HS-5 (cell line): ENCODE measurements at places on chromosomes 13 and 19.

- no peak for DNase-seq
Observed at GRCh38 chr19:45981350-45981749, 7.7 kb upstream of the NOVA2 start.

- DNase-seq = no peak
Observed at GRCh38 chr13:94795292-94795691, 82.9 kb upstream of the SOX21 start.

DNA sequence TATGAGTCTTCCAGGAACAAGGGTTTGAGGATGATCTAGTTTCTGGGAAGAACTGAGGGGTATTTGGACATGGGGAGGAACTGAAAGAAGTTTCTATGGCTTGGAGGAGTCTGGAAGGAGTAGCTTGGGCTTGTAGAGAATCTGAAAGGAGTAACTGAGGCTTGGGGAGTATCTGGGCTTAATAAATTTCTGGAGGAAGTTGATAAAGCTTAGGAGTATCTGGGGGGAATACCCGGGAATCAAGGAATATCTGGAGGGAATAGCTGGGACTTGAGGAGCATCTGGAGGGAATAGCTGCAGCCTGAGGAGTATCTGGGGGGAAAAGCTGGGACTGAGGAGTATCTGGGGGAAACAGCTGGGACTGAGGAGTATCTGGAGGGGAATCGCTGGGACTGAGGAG, 16.0 kb downstream of the FSD1 start:
- DNase-seq = no peak

- no peak for DNase-seq
Observed at GRCh38 chr19:14081797-14082674, 3.5 kb downstream of the C19orf67 start.

- DNase-seq = no peak
Observed at GRCh38 chr13:111039735-111040134, 75.4 kb upstream of the ARHGEF7 start.

DNA sequence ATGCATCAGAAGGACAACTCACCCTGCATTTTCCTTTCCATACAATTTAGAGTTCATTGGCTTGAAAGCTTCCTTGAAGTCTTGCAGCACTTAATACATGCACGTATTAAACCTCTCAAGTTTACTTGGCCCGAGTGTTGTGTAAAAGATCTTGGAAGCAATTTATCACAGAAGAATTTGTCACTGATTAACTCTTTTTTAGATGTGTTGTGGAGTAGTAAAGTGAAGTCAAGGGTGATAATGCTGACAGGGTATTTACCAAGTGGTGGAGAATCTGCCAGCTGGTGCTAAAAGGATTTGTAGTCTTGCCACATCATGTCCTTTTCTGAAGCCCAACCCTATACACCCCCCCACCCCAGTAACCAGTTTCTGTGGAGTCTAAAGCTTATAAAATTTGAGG, 421.0 kb upstream of the MIR17HG start:
- DNase-seq = no peak

DNA sequence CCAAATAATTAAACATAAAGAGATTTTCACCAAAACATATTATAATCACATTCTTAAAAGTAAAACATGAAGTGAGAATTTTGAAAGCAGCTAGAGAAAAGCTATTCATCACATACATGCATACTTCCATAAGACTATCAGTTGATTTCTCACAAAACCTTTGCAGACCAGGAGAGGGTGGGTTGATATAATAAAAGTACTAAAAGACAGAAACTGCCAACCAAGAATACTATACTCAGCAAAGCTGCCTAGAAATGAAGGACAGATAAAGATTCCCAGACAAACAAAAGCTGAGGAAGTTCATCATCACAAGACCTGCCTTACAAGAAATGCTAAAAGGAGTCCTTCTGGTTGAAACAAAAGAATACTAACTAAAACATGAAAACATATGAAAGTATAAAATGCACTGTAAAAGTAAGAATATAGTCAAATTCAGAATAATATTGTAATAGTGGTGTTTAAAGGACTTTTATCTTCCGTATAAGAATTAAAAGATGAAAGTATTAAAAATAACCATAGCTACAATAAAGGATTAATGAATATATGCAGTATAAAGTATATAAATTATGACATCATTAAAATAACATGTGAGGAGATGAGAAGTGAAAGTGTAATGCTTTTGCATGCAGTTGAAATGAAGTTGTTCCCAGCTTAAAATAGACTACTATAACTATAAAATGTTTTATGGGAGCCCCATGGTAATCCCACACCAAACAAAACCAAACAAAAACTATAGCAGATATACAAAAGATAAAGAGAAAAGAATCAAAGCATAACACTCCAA, 76.2 kb downstream of the RXFP2 start:
- no peak for DNase-seq

DNA sequence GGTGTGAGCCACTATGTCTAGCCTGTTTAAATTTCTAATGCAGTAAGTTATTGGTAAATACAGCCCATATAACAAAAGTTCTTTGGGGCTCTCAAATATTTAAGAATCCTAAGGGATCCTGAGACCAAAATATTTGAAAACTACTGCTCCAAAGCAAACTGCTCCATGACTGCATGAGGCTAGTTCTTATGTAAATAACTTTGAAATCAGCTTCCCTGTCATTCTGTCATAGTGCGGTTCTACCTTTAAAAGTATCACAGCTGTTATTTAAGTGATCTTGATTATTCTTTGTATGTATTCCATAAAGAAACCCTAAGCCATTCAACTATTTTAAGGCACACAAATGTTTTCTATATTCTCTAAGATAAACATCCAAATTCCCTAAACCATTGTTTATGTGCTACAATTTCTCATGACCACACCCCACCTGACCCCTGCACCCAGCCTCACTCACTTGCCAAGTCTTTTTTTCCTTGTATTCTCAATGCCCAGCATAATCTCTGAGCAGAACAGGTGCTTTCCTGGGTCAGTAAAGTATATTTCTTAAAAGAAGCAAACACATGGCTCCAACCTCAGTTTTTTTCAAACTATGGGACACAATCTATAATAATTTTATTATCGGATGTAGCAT, 146.6 kb downstream of the RNF17 start:
- no peak for DNase-seq

- no peak for DNase-seq
Observed at GRCh38 chr13:50934735-50935435, 25.3 kb downstream of the RNASEH2B start.

DNA sequence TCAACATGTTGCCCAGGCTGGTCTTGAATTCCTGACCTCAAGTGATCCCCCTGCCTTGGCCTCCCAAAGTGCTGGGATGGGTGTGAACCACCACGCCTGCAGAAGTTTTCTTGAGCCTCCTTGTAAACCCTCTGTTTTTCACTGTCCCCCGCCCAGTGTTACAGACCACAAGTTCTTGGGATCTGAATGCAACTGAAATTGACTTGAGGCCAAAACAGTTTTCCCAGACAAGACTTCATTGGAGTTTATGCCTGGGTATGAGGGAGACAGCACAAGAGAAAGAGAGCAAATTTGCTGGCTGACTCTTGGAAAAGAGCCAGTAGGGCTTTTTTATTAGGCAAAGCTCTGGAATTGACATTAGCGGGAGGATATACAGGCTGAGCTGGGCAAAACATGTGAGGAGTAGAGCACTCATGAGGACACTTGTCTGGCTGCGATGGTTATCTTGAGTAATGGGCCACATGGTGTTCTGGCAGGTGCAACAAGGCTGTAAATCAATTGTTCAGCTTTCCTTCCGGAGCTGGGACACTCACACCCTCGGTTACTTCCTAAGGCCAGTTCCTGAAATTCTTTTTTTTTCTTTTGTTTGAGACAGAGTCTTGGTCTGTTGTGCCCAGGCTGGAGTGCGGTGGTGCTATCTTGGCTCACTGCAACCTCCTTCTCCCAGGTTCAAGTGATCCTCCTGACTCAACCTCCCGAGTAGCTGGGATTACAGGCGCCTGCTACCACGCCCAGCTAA, 12.7 kb upstream of the HNRNPL start:
- no peak for DNase-seq

DNA sequence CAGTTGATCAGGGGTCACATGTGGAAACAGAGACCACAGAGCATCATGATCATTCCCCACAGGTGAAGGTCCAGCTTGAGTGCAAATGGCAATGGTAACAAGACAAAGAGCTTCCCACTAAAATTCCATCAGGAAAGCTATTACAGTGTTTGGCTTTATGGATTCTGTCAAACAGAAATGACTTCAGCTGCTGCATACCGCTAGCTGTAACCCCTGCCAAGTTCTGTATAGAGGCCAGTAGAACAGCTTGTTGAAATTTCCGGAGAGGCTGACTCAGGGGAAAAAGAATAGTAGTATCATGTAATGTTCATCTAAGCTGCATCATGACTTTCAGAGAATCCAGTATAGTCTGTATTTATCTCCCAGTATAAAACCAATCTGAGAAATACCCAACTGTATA, 1704.7 kb downstream of the SLITRK5 start:
- peak; percentile 11 for DNase-seq

- no peak for DNase-seq
Observed at GRCh38 chr19:1103132-1103707, 574 bp upstream of the GPX4 start.

DNA sequence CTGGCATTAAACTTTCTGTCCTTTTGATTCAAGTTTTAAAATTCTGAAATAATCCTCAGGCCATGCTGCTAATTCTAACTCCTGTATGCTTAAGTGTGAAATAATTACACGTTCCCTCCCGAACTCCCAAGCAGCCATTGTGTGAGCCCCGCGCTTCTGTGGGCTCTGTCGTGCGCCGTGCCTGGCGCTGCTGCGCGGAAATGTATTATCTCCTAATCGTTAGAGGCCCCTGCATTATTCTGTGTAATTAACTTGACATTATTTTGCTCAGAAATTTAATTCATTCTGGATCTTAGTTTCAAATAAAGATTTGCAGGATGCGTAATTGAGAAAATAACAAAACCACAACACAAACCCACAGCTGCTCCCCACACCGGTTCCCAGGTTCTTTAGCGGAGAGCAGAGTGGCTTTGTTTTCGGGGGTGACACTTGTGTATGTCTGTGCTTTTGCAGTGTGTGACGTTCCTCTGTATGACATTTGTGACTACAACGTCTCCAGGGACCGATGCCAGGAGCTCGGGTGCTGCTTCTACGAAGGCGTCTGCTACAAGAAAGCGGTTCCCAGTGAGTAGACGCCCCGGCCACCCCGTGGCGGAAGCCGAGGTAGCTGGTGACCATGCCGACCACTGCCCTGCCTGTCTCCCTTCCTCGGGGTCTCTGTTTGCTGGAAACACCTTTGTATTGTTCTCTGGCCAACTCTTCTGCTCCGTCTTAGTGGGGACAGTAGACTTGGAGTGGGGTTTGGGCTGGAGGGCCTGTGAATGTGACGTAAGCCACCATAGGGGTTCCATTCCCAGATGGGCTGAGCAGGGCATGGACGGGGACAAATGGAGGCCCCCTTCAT, 7.5 kb downstream of the TEX29 start:
- DNase-seq = no peak

- no peak for DNase-seq
Observed at GRCh38 chr13:48066310-48066989, 28.5 kb downstream of the MED4 start.

GRCh38 chr13:98940325-98941001, 37.4 kb downstream of the DOCK9 start:
- no peak for DNase-seq

GRCh38 chr19:52679598-52679997, 41.4 kb upstream of the ZNF83 start:
- no peak for DNase-seq

DNA sequence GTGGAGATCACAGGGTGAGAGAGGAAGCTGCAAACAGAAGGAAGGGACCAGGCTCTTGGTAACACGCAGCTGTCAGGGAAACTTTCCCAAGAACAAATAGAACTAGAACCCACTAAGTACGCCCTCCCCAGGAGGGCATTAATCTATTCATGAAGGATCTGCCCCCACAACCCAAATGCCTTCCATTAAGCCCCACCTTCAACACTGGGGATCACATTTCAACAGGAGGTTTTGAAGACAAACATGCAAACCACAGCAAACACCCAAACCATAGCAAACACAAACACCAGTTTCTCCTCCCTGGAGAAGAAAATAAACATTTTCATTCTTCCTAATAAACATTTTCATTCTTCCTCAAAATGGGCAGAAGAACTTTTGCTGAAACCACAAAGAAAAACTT, 329.6 kb downstream of the EFNB2 start:
- no peak for DNase-seq

DNA sequence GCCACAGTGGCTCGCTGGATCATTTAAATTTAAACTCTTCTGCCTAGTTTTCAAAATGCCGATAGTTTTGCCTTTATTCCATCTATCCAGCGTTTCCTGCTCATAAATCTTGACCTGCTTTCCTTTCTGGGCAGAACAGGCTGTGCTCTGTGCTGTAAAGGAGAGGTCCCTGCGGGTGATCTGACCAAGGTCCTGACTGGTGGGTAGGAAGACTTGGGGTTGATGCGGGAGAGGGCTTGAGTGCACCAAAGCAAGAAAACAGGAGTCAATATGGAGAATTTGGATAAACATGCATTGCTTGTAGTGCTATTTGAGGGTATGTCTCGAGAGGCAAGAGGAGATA, 533.6 kb downstream of the MYO16 start:
- DNase-seq = no peak

DNA sequence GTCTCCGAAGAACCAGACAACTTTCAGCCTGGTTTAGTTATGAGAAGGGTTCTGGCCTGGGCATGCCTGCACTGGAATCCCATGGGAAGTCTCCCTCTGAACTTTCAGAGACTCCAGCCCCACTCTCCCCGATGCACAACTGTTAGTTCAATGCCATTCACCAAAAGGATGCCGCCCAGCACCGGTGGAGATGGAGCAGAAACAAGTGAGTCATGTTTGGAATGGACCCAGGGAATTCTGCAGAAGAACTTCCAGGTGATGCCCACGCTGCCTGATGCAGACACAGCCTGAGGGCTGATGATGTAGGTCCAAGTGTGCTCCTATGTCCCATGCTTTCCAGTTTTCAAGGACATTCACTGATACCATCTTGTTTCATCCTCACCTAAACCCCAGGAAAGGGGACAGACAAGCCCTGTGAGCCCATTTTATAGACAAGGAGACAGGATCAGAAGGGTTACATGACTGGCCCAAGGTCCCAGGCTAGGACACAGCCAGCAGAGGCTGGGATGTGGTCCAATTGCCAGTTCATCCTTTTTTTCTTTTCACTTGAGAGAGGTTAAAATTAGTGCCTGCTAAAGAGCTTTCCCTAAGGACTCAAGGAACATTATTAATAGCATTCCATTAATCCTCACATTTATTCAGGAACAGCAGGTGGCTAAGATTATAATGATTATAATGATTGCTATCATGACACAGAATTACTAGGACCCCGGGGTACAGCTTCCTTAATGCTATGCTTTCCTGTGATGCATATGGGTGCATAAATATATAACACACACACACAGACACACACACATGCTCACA, 39.5 kb downstream of the SIAH3 start:
- no peak for DNase-seq

GRCh38 chr13:109002934-109003333, 373.5 kb downstream of the MYO16 start:
- DNase-seq = no peak

DNA sequence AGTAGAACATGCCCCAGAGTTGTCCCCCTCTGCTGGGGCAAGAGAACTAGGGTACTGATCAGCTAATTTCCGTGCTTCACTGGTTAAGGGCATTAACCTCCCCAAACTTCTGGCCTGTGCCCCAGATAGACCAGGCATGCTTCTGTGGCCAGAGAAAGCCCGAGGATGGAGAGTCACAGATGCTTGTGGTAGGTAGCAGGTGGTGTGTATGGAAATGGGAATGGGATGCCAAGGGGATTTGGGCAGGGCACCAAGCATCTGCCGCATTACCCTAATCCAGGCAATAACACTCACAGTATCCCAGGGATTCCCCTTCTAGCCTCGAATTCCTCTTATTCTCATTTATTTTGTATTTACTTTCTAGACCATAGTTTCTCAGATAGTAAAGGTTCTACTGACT, 124.8 kb upstream of the KLF12 start:
- DNase-seq = no peak
